ENCODE measurements at places on chromosomes 16 and 17.

- no peak for DNase-seq
These were observed 11.4 kb downstream of the MYLK3 start for GRCh38 chr16:46736695-46737094.

- DNase-seq, result no peak
These were observed 10.6 kb upstream of the TRAP1 start for GRCh38 chr16:3727806-3728381.

GRCh38 chr16:49116873-49117272, 164.8 kb downstream of the CBLN1 start:
- no peak for DNase-seq

- DNase-seq, result no peak
These were observed 30.0 kb downstream of the CRISPLD2 start for GRCh38 chr16:84849751-84850150.

- DNase-seq, result no peak
These were observed 146.1 kb downstream of the RAB11FIP4 start for GRCh38 chr17:31537565-31538011.

GRCh38 chr17:61331178-61331577, 68.5 kb upstream of the TBX2 start:
- no peak for DNase-seq

- no peak for DNase-seq
These were observed 221.9 kb downstream of the C16orf95 start for GRCh38 chr16:87095271-87095670.

GRCh38 chr17:12664252-12664651, 1.4 kb upstream of the MYOCD start:
- DNase-seq, result no peak

GRCh38 chr16:57663917-57664661, 4.0 kb upstream of the ADGRG3 start:
- no peak for DNase-seq

- no peak for DNase-seq
These were observed 6.7 kb upstream of the CIITA start for GRCh38 chr16:10870137-10870776.

DNA sequence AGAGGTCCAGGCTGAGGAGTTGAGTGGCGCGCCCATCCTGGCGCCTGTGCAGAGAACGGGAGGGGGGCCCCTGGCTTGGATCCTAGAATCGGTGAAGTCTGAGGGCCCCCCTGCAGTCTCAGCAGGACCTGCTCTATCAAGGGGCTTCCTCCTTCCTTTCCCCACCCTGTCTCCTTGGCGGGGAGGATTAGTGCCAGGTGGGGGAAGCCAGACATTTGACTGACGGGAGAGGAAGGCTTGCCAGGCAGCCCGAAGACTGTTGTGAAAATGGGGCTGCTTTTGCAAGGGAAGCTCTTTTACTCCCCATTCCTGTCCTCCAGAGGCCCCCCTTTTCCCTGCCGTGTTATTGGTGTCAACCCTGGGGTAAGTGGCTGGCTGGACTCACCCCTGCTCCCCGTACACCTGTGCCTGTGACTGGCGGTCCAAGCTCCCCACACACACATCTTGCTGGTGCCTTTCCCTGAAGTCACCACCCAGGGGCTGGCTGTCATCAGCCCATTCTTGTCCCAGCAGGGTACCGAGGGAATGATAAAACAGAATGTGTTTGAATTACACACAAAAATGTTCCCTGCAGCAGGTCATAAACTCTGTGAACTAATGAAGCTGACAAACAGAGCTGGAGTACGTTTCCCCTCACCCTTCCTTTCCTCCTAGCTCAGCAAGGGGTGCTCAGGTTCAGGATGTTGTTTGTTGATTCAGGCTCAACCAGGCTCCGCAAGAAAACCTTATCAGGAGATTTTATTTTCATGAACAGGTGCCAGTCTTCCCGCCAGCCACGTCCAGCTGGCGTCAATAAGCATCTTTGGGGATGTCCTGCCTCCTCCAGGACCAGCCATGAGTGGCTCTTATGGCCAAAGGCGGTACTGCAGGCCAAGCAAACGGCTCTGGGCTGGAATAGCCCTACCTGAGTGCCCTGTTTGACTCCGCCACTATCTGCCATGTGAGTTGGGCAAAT, 4.4 kb upstream of the ARMC7 start:
- no peak for DNase-seq

GRCh38 chr17:58153671-58154070, 5.5 kb downstream of the OR4D1 start:
- no peak for DNase-seq

GRCh38 chr16:81482329-81483063, 37.9 kb downstream of the CMIP start:
- DNase-seq, result no peak

GRCh38 chr17:34974179-34974578, 6.1 kb upstream of the LIG3 start:
- DNase-seq, result no peak

GRCh38 chr16:89841275-89841674, 13.0 kb downstream of the SPIRE2 start:
- no peak for DNase-seq

DNA sequence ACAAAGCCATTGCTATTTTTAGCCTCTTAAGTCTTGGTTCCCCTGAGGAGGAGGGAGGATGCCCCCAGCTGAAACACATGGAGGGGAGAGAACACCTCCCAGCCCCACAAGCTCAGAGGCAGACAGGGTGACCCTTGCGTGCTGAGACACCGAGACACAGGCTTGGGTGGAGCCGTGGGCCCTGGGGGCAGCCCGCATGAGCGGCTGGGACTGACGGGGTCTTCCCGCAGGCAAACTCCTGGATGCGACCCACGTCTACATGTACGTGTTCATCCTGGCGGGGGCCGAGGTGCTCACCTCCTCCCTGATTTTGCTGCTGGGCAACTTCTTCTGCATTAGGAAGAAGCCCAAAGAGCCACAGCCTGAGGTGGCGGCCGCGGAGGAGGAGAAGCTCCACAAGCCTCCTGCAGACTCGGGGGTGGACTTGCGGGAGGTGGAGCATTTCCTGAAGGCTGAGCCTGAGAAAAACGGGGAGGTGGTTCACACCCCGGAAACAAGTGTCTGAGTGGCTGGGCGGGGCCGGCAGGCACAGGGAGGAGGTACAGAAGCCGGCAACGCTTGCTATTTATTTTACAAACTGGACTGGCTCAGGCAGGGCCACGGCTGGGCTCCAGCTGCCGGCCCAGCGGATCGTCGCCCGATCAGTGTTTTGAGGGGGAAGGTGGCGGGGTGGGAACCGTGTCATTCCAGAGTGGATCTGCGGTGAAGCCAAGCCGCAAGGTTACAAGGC, 9.8 kb downstream of the SLC16A3 start:
- peak; percentile 76 for DNase-seq

- no peak for DNase-seq
These were observed 350.5 kb downstream of the SOX9 start for GRCh38 chr17:72471296-72471695.

- DNase-seq, result no peak
These were observed 165.4 kb downstream of the COPRS start for GRCh38 chr17:31693433-31694220.

DNA sequence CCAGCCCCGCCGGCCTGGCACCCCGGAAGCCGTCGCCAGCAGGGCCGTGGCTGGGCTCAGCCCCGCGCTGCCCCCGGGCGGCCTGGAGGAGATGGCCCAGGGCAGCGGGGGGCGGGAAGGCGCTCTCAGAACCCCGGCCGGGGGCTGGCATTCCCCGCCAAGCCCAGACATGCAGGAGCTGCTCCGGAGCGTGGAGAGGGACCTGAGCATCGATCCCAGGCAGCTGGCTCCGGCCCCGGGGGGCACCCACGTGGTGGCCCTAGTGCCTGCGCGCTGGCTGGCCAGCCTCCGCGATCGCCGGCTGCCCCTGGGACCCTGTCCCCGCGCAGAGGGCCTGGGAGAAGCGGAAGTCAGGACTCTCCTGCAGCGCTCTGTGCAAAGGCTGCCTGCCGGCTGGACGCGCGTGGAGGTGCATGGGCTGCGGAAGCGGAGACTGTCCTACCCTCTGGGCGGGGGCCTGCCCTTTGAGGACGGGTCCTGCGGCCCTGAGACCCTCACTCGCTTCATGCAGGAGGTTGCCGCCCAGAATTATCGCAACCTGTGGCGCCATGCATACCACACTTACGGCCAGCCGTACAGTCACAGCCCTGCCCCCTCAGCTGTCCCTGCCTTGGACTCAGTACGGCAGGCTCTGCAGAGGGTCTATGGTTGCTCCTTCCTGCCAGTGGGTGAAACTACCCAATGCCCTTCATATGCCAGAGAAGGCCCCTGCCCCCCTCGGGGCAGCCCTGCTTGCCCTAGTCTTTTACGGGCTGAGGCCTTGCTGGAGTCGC, 551 bp downstream of the WDR81 start:
- no peak for DNase-seq

GRCh38 chr17:73226556-73227172, 33.8 kb downstream of the COG1 start:
- no peak for DNase-seq

DNA sequence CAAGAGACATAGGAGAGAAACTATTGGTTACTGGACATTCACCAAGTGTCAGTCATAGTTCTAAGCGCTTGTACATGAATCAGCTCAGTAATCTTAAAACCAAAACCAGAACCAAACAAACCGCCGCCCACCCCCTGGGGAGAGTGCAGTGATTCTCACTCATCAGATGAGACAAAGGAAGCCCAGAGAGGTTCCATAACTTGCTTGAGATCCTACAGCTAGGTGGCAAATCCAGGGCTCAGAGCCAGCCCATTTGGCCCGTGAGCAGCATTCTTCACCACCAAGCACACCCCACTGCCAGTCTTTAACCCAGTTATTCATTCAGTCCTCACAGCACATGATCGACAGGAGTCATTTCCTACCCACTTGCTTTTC, 37.2 kb upstream of the RGS9 start:
- peak; percentile 56 for DNase-seq

- peak; percentile 95 for DNase-seq
These were observed at the start of gene CCP110 for GRCh38 chr16:19523559-19524355. Gene CCP110, plus strand, starts transcription at chr16:19523942. Its CDS starts 3,940 bp downstream, at chr16:19527882.

- no peak for DNase-seq
These were observed 57.3 kb upstream of the MON1B start for GRCh38 chr16:77133706-77134105.

DNA sequence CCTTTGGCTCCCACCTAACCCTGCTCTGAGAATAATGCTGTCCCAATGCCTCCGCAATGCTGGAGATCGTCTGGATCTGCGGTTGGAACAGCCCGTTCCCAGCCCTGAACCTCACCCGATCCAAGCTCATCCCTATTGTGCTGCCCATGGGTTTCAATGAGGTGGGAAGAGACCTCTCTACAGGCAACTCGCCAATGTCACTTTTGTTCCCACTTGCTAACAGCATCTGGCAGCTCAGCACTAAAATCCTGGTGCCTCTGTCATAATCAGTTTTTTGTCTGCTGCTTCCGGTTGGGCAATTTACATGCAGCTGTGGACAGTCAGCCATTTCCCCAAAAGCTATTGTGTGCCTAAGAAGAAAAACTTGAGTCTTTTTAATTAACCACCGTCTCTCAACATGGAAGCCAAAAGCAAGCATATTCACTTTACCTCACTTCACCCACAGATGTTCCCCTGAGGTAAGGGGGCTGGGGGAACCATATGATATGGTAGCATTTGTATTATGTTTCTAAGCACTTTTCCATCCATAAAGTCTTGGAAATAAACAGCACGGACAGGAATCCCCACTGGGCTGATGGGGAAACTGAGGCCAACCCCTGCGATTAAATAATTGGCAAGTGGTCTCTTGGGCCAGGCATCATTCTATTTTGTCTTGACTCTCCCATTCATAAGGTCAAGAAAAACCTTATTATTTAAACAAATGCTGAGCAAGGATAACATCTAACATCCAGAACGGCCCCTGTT, 159.2 kb upstream of the CDH5 start:
- no peak for DNase-seq

DNA sequence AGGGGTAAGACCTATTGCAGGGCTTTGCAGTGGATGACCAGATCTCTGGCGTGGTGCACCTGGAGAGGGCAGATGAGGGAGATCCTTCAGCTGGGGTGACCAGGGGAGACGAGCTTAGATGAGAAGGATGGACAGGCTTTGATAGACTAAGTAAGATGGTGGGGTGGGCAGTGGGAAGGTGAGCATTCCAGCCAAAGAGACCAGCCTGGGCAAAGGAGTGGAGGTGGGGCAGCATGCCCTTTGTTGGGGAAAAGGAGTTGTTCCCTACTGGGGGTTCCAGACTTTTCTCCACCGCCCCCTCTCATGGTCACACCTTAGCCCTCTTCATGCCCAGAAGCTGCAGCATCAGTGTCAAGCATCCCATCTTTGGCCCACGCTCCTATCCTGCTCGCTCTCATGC, 27.6 kb downstream of the ANKRD40 start:
- no peak for DNase-seq

GRCh38 chr16:67169011-67169451, 1.3 kb upstream of the NOL3 start:
- DNase-seq, result no peak

DNA sequence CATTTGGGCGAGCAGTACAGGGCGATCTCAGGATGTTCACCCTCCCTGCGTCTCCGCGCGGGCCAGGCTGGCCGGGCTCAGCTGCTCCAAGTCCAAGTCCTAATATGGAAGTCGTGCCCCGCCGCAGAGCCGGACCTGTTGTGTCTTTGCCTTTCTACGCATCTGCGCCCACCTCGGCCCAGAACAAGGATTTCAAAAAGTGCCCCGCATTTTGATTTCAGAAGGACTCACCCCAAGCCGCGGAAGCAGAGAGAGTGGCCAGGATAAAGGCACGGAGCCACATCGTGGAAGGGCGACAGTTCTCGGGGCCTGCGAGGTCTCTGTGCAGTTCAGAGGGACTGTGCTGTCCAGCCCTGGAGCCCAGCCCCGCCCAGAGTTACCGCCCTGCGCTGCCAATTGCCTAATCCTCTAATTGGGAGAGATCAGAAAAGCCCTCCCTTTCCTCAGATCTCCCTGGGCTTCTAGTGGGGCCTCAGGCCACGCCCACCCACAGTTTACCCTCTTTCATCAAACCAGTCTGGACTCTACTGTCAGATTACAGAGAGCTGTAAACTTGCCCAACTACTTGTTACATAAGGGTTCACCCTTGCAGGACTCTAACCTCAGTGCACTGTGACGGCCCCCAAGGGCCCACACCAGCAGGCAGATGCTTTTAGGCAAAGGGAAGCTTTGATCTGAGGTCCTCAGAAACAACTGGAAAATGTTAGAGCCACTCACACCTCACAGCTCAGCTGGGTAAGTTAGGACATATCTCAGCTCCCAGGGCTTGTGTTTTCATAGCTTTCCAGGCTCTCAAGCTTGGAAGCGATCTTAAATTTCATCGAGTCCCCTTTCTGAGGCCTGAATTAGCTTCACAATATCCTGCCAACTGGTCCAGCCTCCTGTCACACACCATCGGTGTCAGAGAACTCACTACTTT, at the start of gene CES1:
TSS of gene CES1 (minus strand) at position 324 of the 919 bp plus-strand sequence. CDS start at position 283, 41 bp downstream.
- no peak for DNase-seq

DNA sequence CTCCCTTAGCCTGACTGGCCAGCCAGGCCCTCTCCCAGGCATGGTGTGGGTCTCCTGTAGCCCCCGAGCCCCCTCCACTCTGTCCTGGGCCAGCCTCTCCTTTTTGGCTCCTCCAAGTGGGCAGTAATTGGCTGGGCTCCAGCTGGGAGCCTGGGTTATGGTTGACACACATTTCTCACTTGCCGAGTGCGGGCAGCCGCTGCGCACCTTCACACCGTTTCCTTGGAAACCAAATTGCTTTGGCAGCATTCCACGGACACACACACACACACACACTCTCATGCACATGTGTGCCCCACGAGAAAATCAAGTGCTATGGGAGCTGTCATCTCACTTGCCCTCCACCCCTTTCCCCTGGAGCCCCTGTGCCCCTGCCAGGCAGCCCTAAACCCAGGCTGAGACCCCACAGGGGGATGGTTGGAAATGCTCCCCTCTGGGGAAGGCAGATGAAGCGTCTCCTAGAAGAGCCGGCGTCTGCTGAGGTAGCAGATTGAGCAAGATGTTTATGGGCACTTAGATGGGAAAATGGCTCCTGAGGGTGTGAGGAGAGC, 402.7 kb upstream of the TNRC6C start:
- no peak for DNase-seq

GRCh38 chr16:10514369-10515055, 65.9 kb downstream of the EMP2 start:
- DNase-seq, result peak; percentile 19

All from stimulated activated CD4-positive, alpha-beta T cell treated with anti-CD3 and anti-CD28 coated beads, TNF-alpha, amount 100 ng/mL, for 24 hours (primary cell).